ENCODE measurements at places on chromosomes 7 and 10.

DNA sequence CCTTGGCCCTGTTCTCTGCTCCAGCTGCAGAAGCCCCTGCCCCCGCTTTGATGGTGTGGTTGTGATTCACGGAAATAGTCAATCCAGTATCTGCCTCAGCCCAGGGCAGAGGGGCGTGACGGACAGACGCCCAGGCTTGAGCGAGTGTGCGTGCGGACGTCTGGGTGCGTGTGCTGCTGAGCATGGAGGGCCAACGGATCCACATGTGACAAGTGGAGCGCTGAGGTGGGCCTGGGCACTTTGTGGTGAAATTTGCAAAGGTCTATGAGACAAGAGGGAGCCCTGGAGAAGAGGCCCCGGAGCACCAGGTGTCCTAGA is 94.4 kb downstream of the WDR37 start:
- no peak for DNase-seq

- no peak for DNase-seq
Measured at GRCh38 chr7:291373-292092, 1.6 kb downstream of the FOXL3 start.

GRCh38 chr7:104836976-104837375 is 177.0 kb upstream of the KMT2E start:
- DNase-seq = no peak

DNA sequence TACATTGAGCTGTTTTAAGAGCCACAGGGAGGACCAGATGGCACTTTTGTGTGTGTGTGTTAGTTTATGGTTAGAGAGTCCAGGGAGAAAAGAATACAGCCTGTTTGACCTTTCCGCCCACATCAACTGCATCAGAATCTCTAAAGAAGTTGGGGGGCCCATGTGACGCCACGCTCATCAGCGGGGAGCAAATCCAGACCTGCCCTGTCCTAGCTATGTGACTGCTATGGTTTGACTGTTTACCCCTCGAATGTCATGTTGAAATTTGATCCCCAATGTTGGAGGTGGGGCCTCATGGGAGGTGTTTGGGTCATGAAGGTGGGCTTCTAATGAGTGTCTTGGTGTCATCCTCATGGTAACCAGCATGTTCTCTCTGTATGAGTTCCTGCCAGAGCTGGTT is 128.0 kb downstream of the ADRA2A start:
- DNase-seq = no peak

DNA sequence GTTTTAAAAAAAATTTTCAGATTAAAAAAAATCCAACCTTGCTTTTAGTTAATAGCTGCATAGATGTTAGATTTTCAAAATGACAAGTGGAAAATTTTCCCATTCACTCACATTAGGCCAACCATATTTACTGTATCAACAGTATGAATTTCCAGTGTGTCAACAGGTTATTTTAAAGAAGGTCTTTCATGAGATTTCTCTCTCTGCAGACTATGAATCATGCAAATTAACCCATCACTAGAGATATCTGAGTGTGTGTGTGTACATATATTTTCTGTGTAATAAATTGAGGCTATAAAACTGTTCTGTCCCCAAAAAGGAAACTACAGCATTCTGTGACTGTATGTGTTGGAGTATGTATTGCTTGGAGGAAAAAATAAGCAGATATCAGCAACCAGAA is 305.6 kb downstream of the ARL4A start:
- no peak for DNase-seq

- DNase-seq = no peak
Measured at GRCh38 chr7:149285603-149286002, 23.6 kb downstream of the ZNF783 start.

GRCh38 chr7:98404840-98405239 is 4.0 kb upstream of the BAIAP2L1 start:
- no peak for DNase-seq

DNA sequence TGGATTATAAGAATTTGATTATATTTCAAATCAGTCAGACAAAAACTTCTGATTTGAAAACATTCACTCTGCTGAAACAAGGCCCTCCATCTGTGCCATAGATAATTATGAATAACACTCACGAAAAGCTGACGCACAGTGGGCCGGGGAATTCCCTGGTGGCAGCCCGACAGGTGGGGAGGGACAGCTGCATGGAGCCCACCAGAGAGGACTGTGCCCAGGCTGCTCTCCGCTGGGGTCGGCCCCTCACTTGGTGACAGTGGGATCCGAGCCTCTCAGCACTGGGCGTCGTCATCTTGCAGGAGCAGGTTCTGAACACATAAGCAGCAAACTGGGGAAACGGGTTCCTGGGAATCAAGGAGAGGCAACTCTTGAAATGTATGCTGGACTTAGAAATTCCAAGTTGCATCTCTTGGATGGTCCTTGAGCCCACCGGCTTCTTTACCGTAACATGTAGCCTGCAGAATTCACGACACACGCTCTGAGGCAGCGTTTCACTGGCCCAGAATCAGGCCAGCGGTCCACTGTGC is 41.4 kb downstream of the AFAP1L2 start:
- no peak for DNase-seq

- no peak for DNase-seq
Measured at GRCh38 chr10:43679509-43679908, 30.8 kb upstream of the ZNF32 start.

DNA sequence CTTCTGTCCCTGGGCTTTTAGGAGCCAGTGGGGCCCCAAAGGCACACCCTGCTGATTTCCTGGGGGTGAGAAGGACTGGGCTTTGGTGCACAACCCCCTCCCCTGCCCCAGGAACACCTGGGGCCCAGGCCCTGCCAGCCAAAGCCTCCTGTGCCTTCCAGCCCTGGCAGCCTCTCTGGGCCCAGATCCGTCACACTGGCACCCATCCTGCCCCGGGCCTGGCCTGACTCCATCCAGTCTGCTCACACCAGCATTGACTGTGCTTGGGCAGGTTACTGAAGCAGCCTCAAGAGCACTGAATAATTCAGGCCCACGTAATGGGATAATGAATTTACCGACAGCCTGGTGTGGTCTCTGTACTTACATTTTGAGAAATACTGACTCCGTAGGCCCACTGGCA is 12.0 kb upstream of the COMTD1 start:
- no peak for DNase-seq

DNA sequence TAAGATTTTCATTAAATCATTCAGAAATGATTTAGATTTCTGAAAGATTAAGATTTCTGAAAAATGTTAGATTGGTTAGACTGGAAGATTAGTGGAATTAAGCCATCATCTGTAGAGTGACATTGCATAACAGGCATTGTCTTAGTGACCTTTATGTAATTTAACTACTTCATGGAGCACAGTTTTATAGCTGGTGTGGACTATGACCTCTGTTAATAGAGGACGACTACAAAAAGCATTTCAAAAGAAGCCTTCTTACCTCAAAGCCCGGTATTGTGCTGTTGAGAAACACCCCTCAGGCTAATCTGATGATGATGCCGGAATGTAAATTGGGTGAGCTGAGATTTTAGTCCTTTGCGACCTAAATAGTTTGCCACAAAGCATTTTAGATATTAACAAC is 55.6 kb downstream of the GALNT11 start:
- DNase-seq = no peak

DNA sequence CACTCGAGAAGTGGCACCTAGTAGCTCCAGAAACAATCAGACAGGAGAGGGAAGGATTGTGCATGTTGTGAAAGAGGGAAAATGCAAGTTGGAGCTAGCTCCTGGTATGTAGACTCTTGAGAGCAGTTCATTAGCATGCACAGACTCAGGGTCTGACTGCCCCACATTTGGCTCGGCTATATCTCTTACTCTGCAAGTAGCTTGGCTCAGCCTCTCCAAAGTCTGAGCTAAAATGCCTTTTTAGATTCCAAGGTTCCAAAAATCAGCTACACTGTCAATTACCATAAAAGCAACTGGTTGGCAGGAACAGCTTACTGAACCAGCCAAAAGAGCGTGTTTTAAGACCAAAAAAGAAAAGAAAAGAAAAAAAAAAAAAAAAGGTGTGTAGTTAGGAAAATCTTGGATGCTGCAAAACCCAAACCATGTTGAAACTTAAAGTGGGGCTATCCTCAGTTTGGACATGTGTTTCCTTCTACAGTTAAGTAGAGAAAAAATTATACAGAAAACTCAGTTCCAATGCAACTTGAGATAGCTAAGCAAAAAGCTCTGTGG is 65.5 kb downstream of the MKX start:
- DNase-seq = no peak

- DNase-seq = no peak
Measured at GRCh38 chr10:28445516-28445915, 87.4 kb upstream of the WAC start.

- no peak for DNase-seq
Measured at GRCh38 chr10:31101123-31101522, 69.5 kb upstream of the ZNF438 start.

DNA sequence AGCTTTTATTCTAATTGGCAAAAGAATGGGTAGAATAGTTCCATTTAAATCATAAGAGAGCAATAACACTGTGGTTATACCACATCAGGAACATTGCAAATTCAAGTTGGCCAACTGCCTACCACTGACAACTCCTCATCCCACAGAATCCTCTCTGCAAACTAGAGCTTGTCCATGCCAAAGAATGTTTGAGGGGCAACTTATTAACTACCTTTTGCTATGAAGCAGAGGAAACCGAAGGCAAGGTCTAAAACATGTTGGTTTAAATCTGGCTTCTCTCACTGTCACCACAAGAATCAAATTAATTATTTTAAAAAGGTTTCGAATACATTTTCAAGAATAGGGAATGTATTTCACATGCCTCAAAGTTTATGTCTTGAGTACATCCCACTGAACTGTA is 36.0 kb downstream of the RHOBTB1 start:
- no peak for DNase-seq

GRCh38 chr7:3461923-3462322 is 160.9 kb downstream of the SDK1 start:
- DNase-seq = no peak

- DNase-seq = no peak
Measured at GRCh38 chr7:32228601-32229000, 158.4 kb upstream of the PDE1C start.

DNA sequence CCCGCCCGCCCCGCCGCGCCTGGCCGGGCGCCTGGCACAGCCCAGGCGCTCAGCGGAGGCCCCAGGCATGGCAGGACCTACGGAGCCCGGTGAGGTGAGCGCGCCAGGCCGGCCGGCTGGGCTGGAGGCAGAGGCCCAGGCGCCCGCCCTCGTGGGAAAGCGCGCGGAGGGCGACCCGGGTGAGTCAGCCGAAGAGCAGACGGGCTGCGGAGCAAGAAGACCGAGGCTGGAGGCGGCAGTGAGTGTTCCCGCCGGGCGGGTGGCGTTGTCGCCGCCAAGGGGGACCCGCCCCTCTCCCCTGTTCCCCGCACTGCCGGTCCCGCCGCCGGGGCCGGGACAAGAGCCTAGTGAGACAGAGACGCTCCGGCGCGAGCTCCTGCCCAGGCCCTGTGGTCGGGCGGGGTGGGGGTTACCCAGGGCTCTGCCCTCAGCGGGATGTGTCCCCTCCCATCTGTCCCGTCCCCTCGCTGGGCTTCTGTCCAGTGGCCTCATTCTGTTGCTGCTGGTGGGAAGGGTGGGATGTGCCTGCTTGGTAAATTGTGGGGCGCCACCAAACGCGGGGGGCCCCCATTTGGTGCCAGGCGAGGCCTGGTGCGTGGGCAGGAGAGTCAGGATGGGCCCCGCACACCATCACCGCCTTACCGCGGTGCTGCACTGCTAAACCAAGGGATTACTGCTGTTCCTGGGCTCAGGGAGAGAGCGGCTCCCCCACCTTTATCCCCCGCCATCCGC is 17.0 kb upstream of the NODAL start:
- DNase-seq = no peak

GRCh38 chr10:77771450-77771849 is 133.8 kb upstream of the KCNMA1 start:
- no peak for DNase-seq

GRCh38 chr10:128576943-128577670 is 450.9 kb upstream of the MKI67 start:
- no peak for DNase-seq

DNA sequence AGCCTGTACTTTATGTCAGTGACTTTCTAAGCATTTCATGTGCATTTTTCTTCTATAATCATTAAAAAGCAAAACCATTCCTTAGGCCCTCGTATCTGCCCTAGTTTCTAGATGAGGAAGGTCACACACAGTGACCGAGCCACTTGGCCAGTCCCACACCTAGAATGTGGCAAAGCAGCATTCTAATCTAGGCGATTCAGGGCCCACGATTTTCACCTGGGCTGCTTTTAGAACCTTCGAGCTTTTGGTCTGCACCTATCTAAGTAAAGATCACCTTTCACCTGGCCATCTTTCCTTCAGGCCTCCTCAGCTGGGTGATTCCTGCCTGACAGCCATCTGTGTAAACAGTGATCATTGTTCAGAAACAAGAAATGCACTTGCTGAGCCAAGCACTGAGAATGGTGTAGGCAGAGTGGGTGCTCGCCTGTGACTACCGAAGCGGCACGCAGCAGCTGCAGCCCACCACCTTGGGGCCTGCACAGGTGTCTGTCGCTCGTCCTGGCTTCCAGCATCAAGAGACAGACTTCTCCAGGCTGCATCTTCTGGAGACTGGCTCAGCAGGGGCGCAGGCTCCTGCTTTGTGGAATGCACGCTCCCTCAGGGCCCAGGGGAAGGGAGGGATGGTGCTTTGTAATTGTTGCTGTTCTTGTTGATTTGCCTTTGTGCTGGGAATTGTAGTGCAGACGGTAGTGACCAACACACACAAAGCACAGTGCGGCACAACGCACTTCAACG is 149.0 kb upstream of the INSYN2A start:
- no peak for DNase-seq

DNA sequence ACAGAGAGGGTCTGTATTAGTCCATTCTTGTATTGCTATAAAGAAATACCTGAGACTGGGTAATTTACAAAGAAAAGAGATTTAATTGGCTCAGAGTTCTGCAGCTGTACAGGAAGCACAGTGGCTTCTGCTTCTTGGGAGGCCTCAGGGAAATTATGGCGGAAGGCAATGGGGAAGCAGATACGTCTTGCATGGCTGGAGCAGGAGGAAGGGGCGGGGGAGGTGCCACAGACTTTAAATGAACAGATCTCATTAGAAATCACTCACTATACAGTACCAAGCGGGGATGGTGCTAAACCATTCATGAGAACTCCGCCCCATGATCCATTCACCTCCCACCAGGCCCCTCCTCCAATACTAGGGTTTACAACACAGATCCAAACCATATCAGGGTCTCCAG is 3.7 kb upstream of the CALU start:
- no peak for DNase-seq

GRCh38 chr10:13439313-13440184 is 89.3 kb downstream of the BEND7 start:
- no peak for DNase-seq

DNA sequence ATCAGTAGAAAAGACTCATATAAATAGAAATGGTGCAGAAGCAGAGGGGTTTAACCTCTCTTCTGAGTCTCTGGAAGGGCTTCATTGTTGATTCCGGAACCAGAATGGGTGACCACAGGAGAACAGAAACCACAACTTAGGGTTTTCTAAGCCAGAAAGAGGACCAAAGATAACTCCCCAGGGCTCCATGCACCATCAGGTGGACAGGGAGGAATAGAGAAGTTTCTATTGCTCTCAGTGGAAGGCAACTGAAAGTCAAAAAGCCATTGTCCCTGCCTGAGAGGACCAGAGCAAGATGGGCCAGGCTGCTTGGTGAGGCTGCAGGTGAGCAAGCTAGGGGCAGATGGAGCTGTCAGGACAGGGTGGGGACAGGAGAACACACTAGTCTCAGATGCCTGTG is 14.6 kb upstream of the NPS start:
- DNase-seq = no peak

Measured in cortex of kidney (tissue), 1 donor.